D721Med (cell line): ENCODE measurements at places on chromosomes 6 and 20.

DNA sequence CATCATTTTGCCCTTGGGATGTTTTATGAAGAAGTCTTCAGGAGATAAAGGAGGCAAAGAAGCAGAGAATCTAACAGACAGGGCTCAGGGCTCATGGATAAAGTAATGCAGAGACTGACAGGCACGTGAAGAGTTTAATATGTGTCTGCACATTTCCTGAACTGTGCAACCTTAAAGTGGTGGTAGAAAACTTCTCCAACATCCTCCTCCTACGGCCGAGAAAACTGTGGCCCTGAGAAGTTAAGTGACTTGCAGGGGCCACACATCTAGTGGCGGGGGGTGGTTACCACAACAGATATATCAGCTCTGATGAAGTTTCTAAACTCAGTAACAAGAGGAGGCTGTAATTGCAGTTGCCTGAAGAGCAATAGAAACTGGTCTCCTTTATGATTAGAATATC is 61.0 kb downstream of the SOBP start:
- DNase-seq = no peak

DNA sequence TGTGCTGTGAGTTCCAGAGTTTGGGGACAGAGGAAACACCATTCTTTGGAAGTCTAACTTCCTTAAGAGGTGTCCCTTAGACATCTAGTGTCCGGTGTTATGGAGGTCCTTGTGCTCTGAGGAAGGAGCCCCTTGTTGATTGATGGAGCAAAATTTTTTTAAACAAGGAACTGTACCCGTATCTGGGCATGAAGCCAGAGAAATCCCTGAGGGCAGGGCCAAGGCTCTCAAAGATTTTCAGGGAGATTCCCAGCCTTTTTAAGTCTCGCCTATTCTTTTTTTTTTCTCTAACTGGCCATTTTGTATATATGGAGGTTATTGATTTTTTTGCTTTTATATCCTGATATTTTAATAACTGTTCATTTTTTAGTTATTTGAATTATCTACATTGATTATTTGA is 45.9 kb downstream of the TRIM38 start:
- DNase-seq = no peak

- no peak for DNase-seq
These were observed 10.8 kb upstream of the RNF24 start for GRCh38 chr20:4026093-4026601.

DNA sequence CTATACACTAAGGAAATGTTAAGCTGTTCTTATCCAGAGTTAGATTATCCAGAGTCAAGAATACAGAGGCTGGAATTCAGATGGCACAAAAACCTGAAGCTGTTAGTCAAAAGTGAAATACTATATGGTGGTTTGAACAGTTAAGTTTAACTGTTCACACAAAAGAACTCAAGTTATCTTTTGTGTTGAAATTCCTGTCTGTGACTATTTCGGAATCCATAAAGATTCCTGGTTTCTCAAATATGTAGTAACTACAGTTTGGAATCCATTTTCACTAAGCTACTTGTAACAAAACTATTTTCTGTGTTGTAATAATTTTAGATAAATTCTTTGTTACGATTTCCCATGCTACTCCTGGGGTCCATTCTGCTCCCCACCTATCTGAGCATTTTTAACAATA is 24.5 kb downstream of the FIG4 start:
- no peak for DNase-seq

- no peak for DNase-seq
These were observed at the start of gene BTBD3 for GRCh38 chr20:11917663-11918062. BTBD3 (plus strand) TSS chr20:11917893; CDS start chr20:11918276, 383 bp downstream.

DNA sequence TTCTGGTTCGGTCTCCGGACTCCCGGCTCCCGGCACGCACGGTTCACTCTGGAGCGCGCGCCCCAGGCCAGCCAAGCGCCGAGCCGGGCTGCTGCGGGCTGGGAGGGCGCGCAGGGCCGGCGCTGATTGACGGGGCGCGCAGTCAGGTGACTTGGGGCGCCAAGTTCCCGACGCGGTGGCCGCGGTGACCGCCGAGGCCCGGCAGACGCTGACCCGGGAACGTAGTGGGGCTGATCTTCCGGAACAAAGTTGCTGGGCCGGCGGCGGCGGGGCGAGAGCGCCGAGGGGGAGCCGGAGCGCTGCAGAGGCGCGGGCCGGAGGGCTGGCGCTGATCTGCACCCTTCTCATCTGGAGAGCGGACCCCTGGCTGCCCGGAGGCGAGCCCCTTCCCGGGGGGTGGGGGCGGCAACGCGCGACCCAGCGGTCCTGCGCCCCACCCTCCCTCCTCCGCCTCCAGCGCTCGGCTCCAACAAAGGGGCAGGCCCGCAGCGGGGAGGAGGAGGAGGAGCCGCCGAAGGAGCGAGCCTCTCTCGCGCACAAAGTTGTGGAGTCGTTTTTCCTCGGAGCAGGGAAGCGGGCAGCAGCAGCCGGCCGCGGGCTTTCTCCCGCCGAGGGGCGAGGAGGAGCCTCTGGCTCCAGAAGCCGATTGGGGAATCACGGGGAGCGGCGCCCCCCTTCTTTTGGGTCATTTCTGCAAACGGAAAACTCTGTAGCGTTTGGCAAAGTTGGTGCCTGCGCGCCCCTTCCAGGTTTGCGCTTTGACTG is at the start of gene UTRN:
UTRN (plus strand) TSS at position 553 of the 765 bp plus-strand sequence. CDS start 6,494 bp downstream, outside the sequence.
- no peak for DNase-seq

DNA sequence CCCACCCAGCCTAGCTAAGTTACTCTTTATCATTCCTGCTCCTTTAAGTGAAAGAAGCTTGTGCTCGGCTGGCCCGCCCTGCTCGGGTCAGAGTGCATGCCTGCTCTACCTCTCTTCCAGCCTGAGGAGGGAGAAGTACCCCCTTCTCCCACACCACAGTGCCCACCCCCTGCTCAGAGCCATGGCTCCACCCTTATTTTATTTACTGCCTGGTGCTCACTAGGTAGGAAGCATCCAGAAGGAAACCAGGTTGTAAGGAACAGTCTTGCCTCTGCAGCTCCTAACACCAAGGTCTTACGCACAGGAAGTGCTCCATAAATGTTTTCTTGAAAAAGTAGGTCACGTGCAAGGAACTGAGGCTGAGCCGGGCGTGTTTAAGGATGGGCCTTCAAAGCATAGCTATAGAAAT is 105.7 kb upstream of the SNX9 start:
- no peak for DNase-seq

DNA sequence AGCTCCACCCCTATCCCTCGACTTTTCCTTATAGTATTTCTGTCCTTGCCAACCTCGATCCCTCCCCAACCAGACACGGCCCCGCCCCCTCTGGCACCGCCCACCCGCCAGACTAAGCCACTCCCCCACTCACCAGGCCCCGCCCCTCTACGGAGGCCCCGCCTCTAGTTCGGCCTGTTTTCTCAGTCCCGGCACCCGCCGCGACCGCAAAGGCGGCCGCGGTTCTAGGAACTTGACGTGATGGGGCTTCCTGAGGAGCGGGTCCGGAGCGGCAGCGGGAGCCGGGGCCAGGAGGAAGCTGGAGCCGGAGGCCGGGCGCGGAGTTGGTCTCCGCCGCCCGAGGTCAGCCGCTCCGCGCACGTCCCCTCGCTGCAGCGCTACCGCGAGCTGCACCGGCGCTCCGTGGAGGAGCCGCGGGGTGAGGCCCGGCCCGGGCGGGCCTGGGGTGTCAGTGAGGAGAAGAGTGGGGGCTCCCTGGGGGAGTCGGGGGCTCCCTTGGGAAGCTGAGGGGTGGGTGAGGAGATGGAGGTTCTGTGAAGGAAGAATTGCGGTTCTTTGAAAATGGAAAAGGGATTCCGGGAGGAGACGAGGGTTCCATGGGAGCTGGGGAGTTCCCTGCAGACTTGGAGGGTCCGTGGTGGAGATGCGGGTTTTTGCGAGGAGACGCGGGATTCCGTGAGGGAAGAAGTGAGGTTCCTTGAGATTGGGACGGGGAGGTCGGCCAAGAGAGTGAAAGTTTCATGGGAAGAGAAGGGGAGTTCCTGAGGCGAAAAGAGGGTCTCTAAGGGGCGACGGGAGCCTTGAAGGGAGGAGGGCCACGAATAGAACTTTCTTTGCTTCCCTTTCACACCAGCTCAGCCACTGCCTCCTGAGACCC is at the start of gene ACSS2:
ACSS2 (plus strand) TSS at position 207 of the 877 bp plus-strand sequence; CDS start at position 241, 34 bp downstream.
- no peak for DNase-seq

GRCh38 chr6:85443349-85444117 is 6.3 kb upstream of the NT5E start:
- DNase-seq = no peak

DNA sequence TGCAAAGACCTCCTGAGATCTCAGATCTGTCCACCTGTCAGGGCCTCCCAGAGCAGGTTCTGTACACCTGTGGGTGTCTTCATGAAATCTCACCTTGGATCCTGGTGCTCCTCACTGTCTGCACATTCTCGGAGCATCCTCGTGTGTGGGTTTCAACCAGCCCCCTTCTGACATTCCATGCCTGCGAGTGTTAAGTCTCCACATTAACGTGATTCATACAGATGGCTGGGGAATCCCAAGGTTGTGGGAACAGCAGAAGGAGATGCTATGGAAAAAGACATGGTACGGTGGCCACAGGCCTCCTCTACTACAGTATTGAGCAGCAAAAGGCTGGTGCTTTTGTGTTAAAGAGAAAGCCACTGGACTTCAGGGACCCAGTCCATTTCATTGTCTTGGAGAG is 556.5 kb downstream of the DHX35 start:
- no peak for DNase-seq

- DNase-seq = no peak
These were observed 159.3 kb upstream of the LAMA2 start for GRCh38 chr6:128723667-128724066.

- DNase-seq = no peak
These were observed 40.1 kb downstream of the SLC24A3 start for GRCh38 chr20:19252451-19253120.

- DNase-seq = no peak
These were observed 34.4 kb downstream of the TGM3 start for GRCh38 chr20:2330090-2330695.

GRCh38 chr20:41425180-41425884 is 58.7 kb upstream of the EMILIN3 start:
- no peak for DNase-seq

- DNase-seq = no peak
These were observed 191.1 kb downstream of the SAMD5 start for GRCh38 chr6:147699637-147700036.

- DNase-seq = no peak
These were observed 183.5 kb upstream of the PCSK2 start for GRCh38 chr20:17043323-17043722.

DNA sequence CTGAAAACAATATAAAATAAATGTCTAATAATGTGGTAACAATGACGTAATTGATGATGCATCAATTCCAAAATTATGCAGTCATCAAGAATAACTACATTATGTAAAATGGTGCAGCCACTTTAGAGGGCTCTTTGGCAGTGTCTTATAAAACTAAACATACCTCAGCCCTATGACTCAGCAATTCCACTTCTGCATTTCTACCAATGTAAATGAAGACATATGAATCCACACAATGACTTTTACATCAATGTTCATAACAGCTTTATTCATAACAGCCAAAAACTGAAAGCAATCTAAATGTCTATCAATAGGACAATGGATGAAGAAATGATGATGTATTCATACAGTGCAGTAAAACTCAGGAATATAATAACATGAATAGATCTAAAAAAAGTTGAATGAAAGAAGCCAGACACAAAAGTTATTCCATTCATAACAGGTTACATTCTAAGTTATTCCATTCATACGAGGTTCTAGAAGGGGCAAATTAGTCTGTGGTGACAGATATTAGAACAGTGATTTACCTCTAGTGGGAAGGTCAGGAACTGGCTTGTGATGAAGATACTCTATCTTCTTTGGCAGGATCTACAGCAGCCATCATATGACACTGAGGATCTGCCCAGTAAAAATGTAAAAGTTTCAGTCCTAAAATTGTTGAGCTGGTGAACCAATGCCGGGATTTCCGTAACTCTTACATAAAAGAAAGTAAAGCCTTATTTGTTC is 396.1 kb downstream of the PLCB1 start:
- no peak for DNase-seq

DNA sequence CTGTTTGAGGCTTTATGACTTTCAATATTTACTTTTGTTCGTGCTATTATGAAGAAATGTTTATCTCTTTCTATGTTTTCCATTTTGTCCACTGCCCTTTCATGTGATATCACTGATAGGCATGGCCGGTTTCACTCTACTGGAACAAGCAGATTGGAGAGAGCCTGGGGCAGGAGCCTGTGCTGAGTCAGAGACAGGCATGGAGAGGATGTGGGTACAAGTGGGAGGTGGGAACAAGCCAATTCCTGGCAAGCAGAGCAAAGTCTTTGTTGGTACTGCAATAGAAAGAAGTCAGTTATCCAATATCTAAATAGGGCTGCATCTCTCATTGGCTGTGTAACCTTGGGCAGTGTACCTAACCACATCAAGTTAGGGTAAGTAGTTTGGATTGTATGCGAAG is 545.6 kb upstream of the MAP3K7 start:
- no peak for DNase-seq

DNA sequence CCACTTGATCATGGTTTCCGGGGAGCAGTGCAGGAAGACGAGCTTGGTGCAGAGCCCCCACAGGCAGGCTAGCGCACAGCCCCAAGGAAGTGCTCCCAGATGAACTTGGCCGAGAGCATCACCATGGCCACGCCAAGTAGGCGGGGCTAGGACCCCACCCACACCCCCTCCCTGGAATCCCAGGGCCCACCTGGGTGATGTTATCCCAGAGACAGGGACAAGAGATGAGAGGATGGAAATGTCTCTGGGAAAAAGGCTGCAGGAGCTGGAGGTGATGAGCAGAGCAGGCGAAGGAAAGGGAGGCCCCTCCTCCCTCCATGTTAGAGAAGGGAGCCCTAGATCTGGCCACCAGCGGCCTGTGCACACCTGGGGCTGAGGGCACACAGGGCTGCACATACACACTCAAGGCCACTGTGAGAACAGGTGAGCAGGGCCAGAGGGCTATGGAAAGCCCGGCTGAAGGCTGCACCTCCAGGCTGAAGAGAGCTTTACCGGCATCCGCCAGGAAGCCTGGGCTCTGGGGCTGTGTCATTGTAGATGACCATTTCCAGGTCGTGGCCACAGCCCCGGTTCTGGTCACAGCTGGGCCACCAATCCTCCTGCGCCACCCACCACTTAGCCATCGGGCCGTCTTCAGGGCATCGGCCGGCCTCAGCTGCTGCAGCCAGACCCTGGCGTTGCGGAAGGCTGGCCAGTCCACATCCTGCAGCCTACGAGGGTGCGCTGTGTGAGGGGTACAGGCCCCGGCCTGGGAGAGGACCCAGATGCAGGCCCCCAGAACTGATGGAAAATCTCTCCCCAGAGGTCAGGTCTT is 24.9 kb downstream of the NPEPL1 start:
- peak; percentile 14 for DNase-seq

DNA sequence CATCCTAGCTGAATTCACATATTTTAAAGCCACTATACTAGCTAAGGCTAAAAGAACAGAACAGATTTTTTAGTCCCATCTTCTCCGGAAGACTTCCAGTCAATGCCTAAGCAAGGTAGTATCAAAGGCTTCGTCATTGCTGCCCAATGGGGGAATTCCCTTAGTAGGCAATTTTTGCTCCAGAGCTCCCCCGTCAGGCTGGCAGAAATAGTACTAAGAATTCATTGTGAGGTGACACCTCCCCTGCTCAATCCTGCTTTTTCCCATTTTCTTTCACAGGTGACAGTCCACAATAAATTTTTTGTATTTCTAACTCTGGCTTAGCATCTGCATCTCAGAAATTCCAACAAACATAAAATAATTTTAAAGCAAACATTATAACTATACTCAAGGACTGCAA is 52.8 kb upstream of the SRSF6 start:
- DNase-seq = no peak

- no peak for DNase-seq
These were observed 38.6 kb downstream of the TAF4 start for GRCh38 chr20:62027116-62027515.

- DNase-seq = no peak
These were observed 38.7 kb downstream of the UQCC2 start for GRCh38 chr6:33672808-33673207.
